Stimulated activated CD8-positive, alpha-beta memory T cell treated with anti-CD3 and anti-CD28 coated beads, Interleukin-7, amount 100 ng/mL, for 24 hours (primary cell): ENCODE measurements at places on chromosomes 7 and 10.
A peak's percentile ranks its signal among the peaks of the same experiment; 100 is the strongest.

DNA sequence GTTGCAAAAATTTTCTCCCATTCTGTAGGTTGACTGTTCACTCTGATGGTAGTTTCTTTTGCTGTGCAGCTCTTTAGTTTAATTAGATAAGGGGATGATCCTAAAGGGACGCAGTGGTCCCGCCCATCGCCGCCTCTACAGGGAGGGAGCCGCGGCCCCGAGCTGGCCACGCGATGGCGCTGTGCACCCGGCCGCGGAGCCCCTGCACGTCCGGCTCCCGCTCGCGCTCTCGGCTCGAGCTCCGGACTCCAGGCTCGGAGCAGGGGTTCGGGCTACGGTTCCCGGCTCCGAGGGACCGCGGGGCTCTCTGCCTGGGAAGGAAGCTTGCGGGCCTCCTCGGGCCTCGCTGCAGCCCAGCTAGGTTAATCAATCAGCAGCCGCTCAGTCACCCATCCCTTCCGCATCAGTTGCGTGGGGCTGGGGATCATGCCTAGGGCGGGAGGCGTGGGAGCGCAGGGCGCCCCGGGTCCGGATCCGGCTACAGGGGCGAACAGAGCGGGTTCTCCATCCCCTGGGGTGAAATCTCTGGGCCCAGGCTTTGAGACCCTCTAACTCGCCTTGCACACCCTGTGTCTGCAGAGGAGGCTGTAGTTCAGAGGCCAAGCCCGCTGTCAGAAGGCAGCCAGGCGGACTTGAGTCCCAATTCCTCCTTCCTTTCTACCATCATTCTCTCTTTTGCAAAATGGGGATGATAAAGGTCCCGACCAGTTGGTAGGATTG is 97.9 kb downstream of the WDR11 start:
- DNase-seq = peak; percentile 47

DNA sequence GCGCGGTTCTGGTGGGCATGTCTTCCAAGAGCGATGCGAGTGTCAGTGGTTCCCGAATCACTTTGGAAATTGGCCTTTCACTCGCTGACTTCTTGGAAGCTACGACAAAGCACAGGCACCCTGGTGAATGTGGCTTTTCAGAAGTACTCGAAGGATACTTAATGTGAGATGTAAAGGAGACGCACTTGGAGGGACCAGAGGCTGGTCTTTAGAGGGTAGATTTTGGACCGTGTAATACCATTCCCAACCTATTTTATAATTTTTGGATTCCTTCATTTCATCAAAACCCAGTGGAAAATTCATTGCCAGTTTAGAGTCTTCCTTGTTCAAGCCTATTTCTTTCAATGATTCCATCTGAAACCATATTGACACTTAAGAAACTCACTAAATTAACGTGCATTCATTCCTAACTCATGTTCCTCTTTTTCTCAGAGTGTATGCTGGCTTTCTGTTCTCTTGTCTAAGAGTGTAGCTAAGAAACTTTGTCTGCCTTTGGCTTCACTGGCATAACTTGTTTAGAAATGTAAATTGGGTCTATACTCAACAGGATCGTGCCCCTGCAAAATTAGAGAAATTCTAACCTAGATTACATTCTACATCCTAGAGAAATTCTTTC is 645 bp upstream of the COPG2 start:
- no peak for DNase-seq

DNA sequence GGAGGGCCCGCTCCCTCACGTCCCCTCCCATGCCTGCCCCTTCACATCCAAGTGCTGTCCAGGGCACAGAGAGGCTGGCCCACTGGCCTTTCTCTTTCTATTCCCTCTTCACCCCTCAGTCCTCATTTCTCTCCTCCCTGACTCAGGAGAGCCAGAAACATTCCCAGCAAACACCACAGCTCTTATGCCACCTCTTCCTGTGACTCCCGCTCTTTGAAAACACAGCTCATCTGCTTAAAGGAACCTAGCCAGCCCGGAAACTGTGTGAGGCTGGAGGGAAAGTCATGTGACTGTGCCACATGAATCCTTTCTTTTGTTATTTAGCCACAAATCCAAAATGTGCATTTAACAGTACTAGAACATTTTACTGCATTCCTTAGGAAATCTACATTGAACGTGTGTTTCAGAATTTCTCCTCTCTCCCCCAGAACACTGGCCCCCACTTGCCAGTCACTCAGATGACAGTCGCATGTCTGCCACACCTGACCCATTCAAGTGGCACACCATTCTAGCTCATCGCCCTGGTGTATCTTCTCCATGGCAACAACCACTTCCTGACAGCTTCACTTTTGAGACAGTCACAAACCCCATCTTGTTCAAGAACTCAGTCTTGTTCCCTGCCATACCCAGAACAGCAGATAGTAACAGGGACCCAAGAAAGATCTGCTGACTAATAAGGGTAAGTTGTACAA is 42.8 kb downstream of the GRB10 start:
- peak; percentile 5 for DNase-seq

- DNase-seq = no peak
Observed at GRCh38 chr10:122468926-122469781, 7.8 kb downstream of the HTRA1 start.

DNA sequence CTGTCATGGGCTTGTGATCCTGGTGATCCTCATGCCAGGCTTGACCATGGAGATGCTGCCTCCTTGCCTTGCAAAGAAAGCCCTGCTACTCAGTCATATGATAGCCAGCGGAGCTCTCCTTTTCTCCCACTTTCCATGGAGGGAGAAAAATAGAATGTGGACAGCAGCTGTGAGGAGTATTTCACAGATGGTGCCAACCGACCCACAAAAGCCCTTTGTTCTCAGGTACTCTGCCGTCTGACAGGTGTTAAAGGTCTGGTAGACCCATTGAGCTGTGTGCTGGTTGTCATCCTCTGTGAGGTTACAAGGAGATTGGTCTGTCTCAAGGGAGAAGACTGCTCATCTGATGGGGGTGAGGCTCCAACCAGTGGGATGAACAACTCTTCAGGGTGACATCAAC is 29.5 kb upstream of the COBL start:
- DNase-seq = no peak

GRCh38 chr7:13057462-13058200 is 370.2 kb downstream of the ARL4A start:
- no peak for DNase-seq

DNA sequence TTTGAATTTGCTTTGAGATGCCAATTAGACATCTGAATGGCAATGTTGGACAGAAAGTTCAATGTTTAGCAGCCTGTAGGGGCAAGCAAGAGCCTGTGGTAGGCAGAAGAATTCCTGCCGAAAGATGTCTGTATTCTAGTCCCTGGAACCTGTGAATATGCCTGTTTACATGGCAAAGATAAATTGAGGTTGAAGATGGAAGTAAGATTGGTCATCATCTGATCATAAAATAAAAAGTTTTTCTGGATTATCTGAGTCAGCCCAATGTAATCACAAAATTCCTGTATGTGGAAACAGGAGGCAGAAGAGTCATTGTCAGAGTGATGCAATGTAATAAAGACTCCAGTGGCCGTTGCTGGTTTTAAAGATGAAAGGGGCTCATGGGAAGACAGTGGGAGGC is 430.5 kb downstream of the MDFIC start:
- DNase-seq = no peak

- no peak for DNase-seq
Observed at GRCh38 chr10:22705527-22705926, 8.9 kb downstream of the PIP4K2A start.

DNA sequence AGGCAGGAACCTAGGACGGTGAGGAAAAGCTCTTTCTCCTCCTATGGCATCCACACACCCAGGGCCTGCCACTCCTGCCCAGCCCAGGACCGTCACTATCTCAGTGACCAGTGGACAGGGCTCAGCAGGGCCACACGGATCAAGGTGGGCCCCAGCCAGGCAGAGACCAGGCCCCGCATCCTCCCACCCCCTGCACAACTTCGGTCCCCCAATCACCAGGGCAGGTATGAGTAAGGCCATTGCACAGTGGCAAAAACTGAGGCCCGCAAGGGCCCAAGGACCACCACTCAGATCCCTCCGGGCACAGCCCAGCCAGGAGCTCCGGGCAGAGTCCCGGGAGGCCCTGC is 30.3 kb downstream of the OAT start:
- no peak for DNase-seq

DNA sequence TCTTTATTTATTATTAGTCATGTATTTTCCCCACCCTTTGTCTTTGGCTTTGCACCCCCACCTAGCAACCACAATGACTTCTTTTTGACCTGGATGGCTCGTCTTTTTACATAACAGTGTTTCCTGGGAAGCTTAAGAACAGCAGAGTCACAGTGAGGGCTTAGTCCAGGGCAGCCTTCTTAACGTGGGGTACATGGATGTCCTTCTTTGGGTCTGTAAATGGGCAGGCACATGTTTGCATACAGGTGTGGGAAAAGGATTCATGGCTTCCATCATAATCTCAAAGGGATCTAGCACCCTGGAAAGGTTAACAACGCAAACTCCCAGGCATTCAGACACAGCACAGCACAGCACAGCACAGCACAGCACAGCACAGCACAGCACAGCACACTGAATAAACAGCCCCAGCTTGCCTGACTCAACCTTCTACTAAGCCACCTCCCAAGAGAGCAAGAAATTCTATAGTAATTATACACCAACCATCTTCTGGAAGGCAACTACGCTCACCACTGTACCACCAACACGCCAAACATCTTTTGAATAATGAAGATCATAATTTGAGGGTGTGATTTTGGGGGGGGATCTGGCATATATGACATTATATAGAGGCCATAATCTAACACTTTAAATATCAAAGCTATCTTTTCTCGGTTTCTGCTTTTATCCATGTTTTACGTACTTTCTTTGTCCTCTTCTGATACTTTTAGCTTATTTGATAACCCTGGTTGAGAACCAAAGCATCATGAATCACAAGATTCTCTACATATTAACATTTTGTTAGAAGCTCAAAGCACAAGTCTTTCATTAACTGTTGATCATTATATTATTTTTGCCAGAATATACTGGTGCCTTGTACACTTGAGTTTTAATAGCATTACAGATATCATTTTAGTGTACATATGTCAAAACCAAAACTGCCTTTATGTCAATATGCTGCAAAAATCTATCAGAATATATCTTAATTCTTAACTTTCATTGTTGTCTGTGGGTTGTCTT is 177.2 kb upstream of the KLF14 start:
- DNase-seq = no peak

- no peak for DNase-seq
Observed at GRCh38 chr7:94080551-94080950, 76.4 kb upstream of the BET1 start.

DNA sequence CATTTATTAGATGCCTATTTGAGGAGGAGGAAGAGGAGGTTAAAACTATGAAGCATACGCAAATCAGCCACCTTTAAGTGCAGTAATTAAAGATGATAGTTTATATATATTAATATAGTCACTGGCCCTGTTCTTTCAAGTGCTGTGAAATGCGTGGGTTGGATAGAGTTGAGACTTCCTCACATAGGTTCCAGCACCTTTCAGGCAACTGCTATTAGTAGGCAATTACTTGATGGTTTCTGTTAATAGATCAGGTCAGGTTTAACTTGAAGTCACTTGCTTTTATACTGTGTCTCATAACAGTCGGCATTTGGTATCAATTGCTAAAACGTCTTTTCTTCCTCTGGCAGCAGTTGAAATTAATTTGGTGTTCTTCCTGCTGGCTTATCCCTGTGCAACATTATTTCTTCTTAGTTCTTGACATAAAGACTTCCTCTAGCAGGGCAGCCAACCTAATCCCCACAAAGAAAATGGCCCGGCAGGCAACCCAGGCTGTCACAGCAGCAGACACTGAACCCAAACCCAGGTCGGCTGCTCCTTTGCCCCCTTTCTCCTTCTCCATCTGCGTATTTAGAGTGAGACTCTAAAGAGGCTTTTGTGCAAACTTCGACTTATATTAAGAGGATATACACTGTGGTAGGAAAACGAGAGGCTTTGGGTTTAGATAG is 35.3 kb upstream of the BET1 start:
- DNase-seq = no peak

DNA sequence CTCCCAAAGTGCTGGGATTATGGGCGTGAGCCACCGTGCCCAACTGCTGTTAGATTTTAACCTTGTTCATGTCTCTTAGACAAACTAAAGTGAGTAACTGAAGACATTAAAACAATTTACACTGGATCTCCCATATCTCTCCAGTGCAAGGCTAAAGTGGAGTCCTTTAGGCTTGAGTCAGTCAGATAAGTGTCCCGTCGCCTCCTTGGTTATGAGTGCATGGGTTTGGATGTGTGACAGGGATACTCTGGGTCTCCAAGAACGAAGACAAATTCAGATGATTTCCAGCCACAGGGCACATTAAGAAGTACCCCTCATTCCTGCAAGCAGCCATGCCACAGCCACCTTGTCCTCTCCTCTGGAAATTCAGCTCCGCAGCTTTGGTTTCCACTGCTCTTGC is 66.1 kb upstream of the PDZD8 start:
- DNase-seq = no peak

DNA sequence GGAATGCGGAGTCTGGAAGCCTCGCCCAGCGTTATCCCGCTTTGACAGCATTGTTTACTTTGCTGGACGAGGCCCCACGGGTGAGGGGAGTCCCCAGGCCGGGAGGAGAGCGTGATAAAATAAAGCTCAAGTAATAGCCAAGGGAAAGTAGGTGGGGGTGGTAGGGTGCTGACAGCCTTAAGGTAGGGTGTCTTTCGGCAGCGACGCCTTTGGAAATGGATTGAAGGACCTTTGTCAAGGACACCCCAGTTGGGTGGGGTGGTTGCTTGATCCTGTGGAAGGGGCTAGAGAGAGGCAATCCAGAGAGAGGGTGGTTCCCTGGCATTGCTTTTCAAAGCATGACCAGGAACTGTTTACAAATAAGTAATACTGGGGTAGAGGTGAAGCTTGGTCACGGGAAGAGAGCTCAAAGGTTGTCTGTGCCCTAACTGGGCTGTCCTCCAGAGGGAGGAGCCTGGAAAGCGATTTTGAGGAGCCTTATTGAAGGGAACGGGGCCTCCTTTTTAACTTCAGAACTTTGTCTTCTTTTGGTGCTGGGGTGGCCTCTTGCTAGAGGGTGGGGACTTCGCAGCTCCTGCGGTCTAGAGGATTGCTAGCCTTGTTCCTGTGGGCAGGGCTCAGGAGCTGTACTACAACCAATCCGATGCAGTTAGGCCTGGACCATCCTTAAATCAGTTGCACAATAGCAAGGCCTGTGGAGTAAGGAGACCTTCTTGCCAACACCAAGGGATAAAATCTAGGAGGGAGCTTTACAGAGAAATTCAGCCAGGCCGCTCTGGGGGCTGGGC is 1.3 kb downstream of the EIF4EBP2 start:
- DNase-seq = no peak

DNA sequence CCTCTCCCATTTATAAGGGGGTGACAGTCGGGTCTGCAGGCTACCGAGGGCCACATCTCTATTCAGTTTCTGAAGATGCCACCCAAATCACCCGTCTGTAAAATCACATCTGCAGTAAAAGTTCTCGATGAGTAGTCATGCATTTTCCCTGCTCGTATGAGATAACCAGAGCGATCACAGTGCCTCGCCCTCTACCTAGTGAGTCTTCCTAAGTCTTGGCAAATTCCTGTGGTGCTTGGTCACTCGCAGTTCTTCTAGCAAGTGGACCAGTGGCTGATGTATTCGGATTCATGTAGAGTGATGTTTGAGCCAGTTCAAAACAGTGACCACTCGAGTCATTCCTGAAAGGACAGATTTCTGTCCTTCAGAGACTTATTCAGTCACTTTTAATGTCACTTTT is 44.9 kb downstream of the INSYN2A start:
- DNase-seq = no peak
